Caco-2 (cell line): ENCODE measurements at places on chromosomes 16 and 17. TPM values are rescaled to one million over a fixed set of nuclear protein-coding genes. Genes with fewer than 3 reads are reported as not detected.

DNA sequence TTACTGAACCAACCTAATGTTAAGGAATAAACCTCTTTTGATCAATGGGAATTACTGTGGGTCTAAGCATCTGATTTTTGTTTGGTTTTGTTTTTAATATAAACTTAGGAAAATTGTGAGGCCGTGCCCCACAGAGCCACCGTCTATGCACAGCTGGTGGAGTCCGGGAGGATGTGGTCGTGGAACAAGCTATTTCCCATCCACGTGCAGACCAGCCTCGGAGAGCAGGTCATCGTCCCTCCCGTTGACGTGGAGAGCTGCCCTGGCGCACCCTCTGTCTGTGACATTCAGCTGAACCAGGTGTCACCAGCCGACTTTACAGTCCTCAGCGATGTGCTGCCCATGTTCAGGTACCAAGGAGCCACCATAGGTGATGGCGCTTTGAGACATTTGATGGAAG is 28.4 kb downstream of the PRMT7 start:
- DNase-seq, result no peak

GRCh38 chr16:56866955-56867830 is 2.2 kb downstream of the SLC12A3 start:
- DNase-seq, result peak; percentile 68

DNA sequence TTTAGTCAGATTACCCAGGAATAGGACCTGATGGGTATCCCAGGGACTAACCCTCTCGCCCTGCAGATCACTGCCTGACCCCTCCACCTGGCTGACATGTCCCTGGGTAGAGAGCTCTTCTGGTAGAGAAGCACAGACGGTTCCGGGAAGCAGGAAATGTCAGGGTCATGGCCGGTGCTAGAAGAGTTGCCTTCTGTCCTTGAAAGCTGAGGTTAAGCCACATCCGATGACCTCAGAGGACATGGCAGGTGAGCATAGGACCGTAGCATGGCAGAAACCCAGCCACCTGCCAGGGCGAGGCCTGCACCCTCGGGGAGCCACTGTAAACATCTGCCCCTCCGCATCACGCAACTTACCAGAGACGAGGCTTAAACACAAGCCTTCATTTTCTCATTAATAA is 483.7 kb downstream of the SOX9 start:
- DNase-seq, result no peak

DNA sequence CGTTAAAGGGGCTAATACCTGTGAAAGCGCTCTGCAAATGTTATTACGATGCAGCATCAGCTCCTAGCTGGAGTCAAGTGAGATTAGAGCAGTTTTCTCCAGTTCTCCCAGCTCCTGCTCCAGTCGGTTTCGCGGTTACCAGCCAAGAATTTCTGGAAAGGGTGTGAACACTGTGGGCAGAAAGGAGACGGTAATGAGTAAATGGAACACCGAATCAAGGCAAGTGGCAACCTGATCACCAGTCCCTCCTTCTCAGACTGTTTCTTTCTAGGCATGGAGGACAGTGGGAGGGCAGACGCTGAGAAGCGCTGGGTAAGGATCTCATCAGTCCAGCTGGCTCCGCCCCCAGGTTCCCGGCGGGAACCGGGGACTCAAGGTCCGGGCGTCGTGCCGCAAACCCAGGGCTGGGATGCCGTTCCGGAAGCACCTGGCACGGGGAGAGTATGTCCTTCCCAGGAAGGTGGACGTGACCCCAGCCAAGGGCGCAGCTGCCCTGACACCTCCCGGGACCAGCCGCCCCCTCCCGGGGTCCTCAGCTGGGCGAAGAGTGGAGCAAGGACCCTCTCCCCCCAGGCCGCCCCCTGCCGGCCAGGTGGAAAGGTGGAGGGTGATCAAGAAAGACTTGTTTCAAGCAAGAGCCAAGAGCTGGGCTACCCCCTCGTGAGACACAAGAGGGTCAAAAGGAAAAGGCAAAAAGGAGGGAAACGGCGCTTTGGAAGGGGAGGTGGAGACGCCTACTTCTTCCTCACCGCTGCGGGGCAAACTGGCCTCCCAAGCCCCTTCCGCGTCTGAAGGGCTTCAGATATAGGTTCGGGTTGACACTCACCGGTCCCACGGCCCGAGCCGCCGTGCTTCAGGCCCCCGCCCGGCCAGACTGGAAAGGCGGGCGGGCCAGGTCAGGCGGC is 481 bp downstream of the MYO19 start:
- peak; percentile 85 for DNase-seq

DNA sequence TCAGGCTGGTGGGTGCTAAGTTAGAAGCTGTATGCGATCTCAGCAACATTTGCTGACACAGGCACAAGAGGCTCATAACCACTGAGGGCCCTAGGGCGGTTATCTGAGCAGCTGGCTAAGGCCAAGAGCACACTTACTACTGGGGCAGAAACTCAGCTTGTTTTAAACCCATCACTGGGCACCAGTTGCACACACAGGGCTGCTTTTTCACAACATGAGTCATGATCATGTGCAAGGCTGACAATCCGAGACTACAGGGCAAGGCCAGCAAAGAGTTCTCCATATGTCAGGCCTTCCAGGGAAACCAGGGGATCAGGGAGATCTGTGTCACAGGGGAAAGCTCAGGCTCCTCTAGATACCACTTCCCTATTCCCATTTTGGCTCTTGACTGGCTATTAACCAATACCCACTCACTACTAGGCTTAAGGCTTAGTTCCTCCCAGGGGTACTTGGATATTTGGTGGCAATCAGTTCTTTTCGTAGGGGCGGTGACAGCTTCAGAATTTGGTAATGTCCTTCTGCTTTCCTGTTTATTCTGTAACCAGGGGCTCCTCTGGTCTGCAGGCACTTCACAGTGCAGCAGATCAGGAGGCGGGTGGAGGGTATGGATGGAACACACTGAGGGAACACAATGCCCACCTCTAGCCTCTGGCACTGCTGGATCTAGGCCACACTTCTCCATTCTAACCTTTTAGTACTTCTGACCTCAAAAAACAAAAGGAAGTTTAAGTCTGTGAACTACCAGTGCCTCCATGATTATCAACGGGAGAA is 44.9 kb upstream of the ERN1 start:
- no peak for DNase-seq

DNA sequence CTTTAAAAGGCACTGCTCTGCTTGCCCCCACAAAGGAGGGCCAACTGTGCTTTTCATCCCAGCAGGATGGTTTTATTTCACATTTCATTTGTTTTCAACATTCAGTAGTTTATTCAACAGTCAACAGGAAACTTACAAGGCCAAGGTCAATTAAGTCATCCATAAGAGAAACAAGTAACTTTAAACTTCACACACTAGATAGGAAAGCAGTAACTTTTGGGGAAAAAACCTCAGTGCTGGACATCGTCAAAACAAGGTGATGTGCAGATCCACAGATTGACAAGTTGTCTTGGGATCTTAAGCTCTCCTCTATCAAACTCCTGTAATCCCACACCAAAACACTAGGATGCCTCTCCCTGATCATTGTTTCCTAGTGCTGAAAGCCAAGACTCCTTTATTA is 18.5 kb downstream of the NFE2L1 start:
- DNase-seq, result no peak

DNA sequence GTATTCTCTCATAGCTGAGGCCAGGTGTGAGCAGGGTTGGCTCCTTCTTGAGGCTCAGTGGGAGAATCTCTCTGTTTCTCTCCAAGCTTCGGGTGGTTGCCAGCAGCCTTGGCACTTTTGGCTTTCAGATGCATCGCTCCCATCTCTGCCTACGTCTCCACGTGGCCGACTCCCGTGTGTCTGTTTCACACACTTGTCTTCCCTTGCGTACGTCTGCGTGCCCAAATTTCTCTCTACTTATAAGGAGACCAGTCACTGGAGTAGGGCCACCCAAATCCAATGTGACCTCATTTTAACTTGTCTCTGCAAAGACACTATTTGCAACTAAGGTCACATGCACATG is 14.7 kb downstream of the OSBPL7 start:
- DNase-seq, result no peak

DNA sequence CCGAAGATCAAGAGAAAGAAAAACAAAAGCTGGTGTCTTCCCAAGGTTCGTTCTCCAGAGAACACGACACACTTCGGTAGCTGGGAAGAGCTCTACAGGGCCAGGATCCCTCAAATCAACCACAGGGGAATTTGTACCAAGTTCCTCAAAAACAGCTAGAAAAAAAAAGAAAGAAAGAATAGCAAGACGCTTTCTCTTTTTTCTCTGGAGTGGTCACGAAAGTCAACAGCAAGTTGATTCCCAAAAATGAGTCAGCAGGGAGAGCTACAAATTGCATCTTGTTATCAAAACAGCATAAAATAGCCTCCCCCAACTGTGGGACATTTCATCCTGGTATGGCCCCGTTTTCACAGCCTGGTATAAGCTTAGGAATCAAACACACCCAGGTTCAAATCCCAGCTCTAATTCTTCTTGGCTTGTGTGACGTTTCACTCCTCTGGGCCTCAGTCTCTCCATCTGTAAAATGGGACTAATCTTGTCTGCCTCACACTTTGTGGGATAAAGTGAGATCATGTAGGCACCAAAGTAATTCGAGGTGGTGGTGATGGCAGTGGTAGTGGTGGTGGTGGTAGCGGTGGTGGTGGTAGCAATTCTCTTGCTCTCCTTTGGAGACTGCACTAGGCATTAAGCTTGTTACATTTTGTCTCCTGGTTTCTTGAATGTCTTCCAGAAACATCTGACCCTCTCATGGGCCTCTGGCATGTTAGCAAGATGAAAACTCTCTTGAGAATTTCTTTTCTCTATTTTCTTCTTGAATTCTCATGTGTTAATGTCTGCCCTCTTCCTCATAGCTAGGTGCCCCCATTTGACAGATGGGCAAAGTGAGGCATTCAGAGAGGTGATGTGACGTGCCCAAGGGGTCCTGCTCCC is 988 bp upstream of the IL21R start:
- DNase-seq, result no peak

GRCh38 chr17:1995907-1996799 is 29.0 kb downstream of the RTN4RL1 start:
- no peak for DNase-seq

DNA sequence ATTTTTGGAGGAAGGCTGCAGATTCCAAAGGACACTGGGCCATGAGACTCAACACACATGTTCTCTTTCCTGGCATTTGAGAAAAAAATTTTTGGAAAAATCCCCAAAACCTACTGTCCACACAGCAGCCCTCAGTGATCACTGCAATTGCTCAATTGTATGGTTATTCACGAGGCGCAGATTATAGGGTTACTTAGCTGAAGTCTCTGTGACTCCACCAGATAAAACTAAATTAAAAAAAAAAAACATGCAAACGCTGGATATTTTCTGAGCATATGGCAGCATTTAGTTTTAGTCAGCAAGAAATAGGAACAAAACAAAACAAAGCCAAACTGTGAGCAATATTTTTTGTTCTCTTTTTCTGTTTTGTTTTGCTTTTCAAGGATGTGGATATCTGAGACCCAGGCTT is 83.8 kb upstream of the FAM20A start:
- DNase-seq, result no peak

- no peak for DNase-seq
Measured at GRCh38 chr16:88877564-88878289, 11.3 kb upstream of the PABPN1L start.

DNA sequence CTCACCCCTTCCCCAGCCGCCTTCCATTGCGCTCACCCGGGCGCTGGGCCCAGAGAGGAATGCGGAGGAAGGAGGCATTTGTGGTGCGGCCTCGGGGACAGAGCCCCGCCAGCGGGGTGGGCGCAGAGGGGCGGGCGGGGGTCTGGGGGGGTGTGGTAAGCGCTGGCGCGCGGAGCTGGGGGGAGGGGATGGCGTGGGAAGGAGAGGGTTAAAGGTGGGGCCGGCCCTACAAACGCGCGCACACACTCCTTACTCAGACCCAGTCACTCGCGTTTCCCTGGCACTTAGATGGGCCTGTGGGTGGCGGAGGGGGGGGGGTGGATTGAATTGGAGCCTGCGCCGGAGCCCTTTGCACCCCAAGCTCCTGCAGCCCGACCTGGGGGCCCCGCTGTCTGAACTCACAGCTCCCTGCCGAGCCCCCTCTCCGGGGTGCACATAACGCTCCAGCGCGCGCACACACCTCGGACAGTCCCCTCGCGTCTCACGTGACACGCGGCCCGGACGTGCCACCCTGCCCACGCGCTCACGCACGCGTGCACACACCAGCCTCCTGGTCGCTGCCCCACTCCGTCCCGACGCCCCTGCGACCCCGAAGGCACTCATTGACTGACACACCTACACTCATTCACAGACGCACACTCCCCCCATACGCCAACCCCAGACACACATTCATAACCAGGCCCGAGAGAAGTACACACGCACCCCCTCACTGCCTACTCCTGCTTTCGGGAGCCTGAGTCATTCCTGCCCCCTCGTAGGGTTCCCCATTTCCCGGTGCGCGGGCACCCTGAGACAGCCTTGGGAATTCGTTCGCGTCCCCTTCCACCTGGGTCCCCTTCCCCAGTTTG is 844 bp downstream of the TBKBP1 start:
- no peak for DNase-seq

- DNase-seq, result no peak
Measured at GRCh38 chr17:8366231-8366630, 10.3 kb downstream of the KRABD2 start.

DNA sequence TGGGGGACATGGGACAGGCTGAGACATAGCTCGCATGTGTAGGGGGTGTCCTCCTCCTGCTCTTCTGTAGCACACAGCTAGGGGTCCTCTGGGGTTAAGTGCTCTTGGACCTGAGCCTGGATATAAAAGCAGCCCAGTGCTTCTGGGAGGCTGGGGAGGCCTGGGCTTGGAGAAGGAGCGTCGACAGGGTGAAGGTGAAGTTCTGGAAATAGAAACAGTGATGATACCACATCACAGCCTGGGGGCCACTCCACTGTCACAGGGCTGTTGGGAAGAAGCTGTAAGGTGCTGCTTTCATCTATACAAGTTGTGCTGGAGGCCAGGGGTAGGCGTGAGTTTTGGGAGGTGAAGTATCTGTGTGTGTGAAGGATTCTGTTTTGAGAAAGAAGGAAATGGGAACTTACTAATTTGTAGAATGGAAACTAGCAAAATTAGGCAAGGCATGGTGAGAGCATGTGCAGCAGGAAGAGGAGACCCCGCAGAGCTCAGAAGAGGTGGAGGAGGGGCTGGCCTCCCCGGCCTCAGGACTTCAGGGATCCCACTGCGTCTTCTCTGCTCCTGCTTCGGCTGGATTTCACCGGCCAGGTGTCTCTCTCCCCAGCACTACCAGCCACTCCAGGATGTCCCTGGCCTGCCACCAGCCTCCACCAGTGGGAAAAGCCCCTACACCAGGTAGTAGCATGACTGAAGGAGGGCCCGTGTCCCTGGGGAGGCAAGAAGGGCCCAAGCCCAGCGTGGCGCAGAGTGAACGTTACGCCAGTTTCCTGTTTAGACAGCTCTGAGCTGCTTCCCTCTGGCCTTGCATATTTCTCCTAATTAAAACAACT is 19.4 kb downstream of the PLCG2 start:
- no peak for DNase-seq

GRCh38 chr17:46057366-46057765 is 58.3 kb downstream of the STH start:
- DNase-seq, result no peak

The GSDMA gene
- total RNA-seq, result not detected in 2 replicates

The ANKRD40CL gene
- total RNA-seq, result 11.2 and 11.4 TPM in 2 replicates

The FADS6 gene
- 2.6 and 3.1 TPM in 2 replicates for total RNA-seq

The SLC47A1 gene
- total RNA-seq, result 0.43 and 0.72 TPM in 2 replicates

The CHST4 gene
- not detected in 2 replicates for total RNA-seq

The MARVELD3 gene
- total RNA-seq, result 50.6 and 51.7 TPM in 2 replicates

The DPEP3 gene
- total RNA-seq, result not detected in 2 replicates
